ENCODE measurements at places on chromosomes 13 and 19.

GRCh38 chr19:34633802-34634201 lies 43.2 kb downstream of the SCGB2B2 start:
- no peak for DNase-seq

GRCh38 chr19:13120817-13121216 lies 2.8 kb downstream of the NACC1 start:
- DNase-seq = no peak

DNA sequence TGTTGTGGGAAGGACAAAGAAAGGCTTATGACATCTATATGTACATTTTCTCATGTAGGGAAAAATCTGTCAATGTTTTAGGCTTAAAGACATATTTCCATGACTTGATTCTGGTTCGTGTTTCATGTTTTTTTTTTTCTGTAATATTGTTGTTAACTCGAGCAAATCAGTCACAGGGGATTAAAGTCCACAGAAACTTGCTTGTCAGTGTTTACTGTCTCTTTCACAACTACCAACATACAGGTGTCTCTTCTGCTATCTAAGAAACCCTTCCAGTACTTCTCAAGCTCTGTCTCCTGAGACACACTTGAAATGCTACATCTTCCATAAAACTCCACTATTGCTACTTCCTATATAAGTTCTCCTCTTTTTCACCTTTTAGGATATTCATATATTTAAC lies 130.9 kb upstream of the SLITRK6 start:
- DNase-seq = no peak

DNA sequence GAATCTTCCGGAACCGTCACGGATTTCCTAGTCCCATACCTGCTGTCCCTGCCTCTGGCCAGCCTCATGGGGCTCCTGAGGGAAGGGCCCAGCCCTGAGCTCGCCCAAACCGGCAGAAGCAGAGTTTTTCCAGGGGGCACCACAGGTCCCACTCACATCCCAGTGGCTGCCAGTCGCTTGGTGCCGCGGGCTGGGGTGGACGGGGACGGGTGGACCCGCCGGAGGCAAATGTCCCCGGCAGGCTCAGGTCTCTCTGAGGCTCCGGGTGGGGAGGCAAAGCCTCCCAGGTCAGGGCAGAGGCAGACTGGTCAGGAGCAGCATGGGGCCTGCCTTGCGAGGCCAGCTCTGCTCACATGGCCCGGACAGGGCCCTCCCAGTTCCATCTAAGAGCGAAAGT lies 24.8 kb downstream of the ADPRHL1 start:
- DNase-seq = no peak

DNA sequence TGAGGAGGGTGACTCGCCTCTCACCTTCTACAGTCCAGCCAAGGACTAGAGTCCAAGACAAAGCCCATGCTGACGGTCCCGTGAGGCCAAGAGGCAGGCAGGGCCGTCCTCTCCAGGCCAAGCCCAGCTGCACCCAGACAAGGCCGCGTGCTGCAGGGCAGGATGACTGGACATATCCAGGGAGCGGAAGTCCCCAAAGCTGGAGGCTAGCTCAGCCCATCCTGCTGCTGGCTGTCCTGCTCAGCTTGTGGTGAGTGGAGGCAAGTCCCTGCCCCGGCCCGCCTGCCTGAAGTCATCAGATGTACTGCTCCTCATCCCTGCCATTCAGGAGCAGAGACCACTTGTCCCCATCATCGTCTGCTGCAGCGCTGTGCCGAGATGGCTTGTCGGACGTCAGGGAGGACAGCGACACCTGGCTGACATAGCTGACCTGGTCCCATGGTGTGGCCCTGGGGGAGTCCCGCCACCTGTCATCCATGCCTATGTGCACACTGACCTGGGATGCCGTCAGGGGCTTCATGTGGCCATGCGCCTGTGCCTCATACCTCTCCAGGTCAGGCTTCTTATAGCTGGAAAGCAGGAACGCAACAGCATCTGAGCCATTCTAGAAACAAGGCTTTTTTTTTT lies 72.8 kb downstream of the CCDC70 start:
- no peak for DNase-seq
